ENCODE measurements at places on chromosomes 5 and 9.

DNA sequence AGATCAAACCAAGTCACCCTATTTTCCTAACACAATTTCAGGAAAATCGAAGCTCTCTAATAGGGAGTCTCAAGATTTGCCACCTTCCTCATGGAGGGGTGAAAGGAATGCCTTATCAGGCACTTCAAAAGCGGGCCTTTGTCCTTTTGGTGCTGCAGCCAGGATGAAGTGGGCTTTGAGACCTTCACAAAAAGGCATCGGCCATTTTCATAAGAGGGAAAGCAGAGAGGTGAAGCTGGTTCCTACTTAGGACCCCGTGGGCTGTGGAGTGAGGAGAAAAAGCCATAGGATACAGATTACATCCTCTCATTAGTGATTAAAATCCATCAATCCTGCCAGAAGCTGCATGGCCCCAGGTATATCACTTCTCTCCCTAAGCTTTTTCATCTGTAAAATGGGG, 859 bp downstream of the CDKN2AIPNL start:
- no peak for DNase-seq

DNA sequence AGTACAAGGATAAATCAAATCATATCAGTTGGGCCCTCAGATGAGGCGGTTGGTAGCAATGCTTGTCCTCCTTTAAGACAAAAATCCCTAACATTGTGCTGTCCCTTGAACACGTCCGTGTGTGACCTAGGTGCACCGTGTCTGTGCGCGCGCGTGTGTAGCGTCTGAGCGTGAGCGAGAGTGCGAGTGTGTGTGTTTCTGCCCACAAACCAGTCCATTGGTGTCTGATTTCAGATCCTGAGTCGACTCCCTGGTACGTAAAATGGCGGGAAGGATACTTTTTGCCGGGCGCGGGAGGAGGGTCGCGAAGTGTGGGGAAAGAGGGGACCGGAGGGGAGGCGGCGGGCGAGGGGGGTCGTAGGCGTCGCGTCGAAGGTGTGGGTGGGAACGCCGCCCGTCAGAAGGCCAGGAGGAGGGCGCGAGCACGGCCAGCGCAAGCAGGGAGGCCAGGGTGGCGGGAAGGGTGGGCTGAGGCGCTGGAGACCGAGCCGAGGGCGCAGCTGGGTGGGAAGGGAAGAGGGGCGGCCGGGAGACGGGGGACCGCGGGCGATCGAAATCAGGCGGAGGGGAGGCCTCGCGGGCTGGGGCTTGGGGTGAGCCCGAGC, 8.9 kb downstream of the OTP start:
- no peak for DNase-seq

- no peak for DNase-seq
These were observed 226.8 kb downstream of the TMEM167A start for GRCh38 chr5:82850393-82850792.

DNA sequence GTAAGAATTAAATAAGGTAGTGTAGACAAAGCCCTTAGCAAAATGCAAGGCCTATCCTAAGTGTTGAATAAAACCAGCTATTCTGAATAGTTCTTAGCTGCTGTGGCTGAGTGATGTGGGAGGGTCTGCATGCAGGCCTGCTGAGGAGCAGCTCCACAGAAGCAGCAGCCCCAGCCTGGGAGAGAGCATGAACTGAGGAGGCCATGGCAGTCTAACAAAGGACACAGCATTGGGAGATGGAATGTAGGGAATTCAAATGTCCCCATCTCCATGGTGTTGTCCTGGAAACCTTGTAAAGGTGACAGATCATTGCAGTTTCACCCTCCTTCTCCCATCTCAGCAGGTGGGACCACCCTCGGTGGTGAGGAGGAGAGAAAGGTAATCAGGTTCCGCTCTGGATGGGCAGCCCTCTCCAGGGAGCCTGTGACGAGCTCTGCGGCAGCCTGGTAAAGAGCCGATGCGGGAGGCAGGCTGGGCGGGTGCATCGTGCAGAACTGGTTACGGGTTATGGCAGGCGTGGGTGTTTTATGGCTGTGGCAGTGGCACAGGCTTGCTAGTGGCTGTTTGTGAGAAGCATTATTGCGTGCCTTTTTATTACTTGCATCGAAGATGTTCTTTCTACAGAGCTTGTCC, 199.9 kb upstream of the GLRA1 start:
- DNase-seq, result no peak

- no peak for DNase-seq
These were observed 10.9 kb downstream of the PHF2 start for GRCh38 chr9:93587284-93587650.

DNA sequence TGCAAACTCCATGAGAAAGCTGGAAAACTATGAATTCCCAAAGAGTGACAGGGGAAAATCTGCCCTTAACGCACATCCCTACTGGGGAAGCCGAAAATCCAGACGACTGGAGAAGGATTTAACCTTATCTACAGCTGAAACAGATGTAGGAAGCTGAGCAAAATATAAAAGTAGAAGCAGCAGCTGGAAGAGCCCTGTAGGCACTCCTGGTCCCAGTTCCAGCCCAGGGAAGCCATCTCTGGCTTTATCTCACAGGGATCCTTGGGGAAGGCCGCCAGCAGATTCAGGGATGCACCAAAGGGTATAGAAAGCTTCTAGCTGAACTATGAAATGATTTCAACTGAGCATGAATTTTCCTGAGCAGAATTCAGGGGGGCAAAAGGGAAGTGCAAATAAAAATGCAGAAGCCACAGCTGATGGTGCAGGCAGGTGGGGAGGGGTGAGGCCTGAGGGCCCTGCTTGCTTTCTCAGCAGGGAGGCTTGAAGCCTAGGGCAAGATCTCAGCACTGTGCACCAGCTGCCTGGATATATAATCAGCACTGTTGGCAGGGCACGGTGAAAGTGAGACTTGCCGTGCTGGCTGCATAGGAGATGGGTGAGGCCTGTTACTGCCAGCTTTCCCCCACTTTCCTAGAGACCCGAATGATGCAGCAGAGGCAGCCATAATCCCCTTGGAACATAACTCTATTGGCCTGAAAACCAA, 2019.5 kb upstream of the NUDT12 start:
- DNase-seq, result no peak

GRCh38 chr5:14908172-14908571, 36.6 kb upstream of the ANKH start:
- DNase-seq, result no peak

DNA sequence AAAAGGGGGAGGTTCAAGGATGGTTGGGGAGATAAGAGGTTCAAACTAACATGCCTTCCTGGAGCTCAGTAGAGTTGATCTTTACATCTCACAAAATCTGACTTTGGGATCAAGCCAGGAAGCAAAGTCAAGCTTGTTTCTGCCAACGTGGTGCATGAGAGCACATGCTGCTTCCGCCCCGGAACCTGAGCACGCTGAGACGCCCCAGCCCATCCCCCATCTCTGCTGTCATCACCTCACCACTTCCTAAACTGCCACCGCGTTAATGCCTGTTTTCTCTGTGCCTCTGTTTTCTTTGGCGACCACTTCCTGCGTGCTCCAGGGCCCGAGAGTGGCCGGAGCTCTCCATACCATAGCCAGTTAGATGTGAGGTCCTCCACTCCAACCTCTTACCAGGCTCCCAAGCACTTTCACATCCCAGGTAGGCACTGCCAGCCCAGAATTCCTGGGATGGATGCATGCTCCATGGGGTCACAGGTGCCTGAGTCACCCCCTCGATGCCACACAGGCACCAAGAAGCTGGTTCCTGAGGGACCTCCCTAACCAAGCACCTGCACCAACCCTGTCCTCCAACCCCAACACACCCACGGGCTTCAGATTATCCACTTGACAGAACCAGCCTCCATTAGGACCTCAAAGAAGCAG, 31.2 kb upstream of the AFAP1L1 start:
- peak; percentile 78 for DNase-seq

GRCh38 chr9:75382126-75382525, 293.8 kb downstream of the OSTF1 start:
- DNase-seq, result no peak

DNA sequence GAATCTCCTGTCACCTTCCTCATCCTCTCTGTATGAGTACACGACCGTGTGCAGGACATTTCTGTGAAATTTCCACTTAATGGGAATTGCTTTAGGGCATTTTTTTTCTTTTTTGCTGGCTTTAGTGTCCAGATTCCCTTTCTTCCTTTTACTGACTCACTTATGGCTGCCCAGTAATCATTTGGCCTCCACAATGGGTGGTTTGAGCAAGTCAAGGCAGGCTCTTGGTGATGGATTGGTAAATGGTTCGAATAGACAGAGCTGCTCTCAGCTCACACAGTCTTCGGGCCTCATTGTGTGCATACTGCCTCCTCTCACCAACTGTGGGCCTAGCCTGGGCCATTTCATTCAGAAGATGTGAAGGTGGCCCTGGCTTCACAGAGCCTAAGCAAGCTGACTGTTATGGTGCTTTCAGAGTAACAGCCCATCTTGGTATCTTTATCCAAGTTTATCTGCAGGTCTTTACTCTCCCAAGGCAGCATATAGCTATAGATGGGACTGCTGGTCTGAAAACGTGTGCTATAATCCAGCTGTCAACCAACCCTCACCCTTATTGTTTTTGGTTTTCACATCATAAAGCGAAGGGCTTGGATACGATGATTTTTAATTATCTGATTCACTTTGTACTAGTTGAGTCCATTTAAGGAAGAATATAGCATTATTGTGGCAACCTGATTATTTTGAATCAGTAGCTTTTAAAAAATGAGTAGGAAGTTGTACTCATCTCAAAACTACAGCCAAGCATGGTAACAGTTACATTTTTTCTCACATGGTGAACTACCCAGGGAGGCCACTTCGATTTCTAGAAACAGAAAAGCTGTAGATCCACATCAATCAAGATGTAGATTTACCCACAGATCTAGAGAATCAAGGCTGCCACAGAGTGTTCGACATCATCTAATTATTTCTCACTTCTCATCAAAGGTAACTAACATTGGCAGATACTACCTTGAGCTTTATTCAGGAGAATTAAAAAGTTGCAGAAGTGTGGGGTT, 50.4 kb upstream of the CKMT2 start:
- no peak for DNase-seq

GRCh38 chr5:112762113-112762810, 24.6 kb downstream of the APC start:
- no peak for DNase-seq

GRCh38 chr9:19992556-19992955, 203.7 kb upstream of the SLC24A2 start:
- DNase-seq, result no peak

GRCh38 chr5:103407402-103407801, 148.8 kb downstream of the MACIR start:
- no peak for DNase-seq

GRCh38 chr9:107108342-107109130, 174.5 kb upstream of the RAD23B start:
- no peak for DNase-seq

DNA sequence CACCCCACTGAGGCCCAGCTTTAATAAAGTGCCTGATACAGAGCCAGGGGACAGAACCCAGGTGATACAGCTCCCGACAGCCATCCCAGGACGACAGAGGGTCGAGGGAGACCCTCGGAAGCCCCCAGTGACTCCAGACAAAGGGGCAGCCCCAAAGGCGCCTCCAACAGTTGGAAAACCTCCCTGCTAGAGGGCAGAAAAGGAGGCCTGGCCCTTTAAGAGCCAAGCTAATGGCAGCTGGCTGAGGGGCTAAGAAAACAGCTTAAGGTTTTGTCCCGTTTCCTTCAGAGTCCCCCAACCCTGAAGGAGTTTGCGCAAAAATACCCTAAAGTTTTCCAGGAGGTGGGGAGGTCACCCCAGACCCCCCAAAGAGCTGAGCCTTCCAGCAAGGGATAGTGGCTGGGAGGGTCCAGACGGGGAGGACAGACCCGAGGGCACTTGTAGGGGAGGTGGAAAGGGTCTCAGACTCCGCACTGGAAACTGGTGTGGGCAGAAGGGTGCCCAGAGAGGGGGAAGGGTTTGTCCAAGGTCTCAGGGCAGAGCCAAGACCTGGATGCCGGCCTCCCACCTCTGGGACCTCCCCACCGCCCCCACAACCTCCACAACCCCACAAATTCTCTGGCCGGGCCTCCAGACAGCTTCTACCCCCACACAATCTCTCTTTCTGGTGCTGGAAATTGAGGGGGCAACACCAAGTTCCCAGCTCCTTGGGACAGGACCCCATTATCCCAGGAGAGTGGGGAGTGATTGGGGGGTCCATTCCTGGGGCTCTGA, 8.2 kb upstream of the AK1 start:
- no peak for DNase-seq

- no peak for DNase-seq
These were observed 80.5 kb upstream of the EPB41L4B start for GRCh38 chr9:109401169-109401989.

- DNase-seq, result no peak
These were observed 55.7 kb upstream of the FANCC start for GRCh38 chr9:95373069-95373681.

GRCh38 chr9:121324316-121324715, 45.7 kb downstream of the STOM start:
- no peak for DNase-seq

DNA sequence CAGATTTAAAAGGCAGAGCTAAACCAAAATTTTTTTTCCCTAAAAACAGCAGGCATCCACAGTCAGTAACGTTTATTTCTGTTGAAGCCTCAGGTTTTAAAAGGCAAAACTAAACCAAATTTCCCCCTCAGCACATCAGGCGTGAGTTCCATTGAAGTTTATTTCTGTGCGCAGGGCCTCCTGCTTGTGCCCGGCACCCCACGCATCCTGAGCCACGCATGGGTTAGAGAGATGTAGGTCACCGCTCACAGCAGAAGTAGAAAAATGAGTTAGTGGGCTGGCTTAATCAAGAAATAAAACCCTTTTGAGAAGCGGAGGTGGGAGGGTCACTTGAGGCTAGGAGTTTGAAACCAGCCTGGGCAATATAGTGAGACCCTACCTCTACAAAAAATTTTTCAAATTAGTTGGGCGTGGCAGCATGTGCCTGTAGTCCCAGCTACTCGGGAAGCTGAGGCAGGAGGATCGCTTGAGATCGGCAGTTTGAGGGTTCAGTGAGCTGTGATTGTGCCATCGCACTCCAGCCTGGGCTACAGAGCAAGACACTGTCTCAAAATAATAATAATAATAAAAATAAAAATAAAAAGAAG, 75.6 kb upstream of the SPIN1 start:
- peak; percentile 10 for DNase-seq

DNA sequence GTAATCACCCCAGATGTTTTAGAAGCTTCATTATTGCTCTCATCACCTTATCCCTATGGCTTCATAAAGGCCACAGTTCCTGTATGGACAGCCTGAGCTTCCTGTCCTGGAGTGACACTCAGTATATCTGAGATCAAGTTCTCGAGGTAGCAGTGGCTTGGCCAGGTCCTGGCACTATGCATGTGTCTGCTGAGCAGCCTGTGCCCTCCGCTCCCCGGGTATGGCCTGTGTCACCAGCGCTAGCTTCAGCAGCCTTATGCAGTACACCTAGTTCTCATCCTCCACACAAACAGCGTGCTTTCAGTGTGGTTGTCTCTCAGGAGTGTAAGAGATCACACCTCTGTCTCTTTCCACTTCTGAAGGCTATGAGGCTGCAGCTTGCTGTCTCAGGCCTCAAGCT, 514.7 kb downstream of the DIRAS2 start:
- DNase-seq, result no peak

GRCh38 chr5:50700706-50701105, 34.3 kb downstream of the PARP8 start:
- DNase-seq, result no peak

GRCh38 chr5:124839371-124839998, 93.0 kb upstream of the ZNF608 start:
- no peak for DNase-seq

Measured in stimulated activated naive CD4-positive, alpha-beta T cell treated with Interleukin-2 at 50 U/mL for 16 hours (primary cell).